ENCODE measurements at places on chromosomes 16 and 17.

- no peak for DNase-seq
These were observed 250.5 kb downstream of the CEP112 start for GRCh38 chr17:65941356-65941899.

DNA sequence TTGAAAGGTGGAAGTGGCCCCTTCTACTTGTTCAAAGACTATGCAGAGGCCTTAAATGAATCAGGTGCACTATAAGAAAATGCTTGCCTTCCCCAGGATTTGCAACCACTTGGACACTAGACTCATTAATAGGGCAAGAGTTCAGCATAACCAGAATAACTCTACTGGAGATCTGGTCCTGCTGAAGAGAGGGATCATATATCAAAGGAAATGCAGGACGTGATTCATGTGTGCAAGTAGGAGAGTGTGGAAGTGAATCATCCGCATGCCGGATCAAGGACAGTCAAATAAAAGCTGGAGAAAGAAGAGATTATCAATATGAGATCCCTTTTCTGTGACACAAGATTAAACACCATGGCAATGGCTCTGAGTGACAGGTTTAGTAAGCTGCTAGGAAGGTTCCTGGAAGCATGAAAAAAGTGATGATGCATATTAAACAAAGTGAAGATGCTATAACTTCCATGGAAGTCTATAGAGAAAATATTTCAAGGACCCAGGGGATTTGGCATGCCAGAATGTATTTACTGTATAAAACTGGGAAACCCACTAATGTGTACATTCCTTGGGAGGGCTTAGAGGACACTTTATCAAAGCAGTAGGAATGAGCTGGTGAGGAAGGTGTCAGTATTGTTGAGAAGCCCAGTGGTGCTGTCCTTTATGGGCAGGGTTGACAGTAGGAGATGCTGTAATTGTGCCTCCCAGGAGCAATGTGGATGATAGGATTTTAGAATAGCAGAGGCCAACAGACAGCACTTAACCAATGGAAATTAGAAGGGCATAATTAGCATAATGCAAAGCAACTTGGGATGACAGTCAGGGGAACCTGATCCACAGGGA is 133.1 kb downstream of the ABCA8 start:
- no peak for DNase-seq

GRCh38 chr17:78458736-78459335 is 80.4 kb downstream of the PGS1 start:
- DNase-seq: no peak

DNA sequence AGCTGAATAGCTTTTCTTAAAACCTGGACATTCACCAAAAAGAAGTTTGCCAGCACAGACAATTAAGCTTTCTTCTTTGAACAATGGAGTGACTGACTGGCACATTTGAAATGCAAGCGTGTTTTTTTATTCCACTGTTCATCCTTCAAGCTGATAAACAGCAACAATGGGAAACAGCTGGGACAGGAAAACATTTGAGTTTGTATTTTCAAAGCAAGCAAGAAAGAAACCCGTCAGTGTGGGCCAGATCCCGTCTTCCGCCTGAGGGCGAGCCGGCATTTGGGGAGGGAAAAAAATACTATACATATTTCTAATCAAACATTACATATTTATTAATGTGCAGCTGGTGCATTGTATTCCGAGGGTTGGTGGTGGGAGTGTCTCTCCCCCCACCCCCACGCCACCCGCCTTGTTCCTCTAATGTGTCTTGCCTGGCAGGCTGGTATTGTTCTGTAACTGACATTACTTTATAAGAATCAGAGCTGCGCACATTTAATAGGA is 94.3 kb downstream of the CYLD start:
- DNase-seq: no peak

- no peak for DNase-seq
These were observed 14.3 kb upstream of the HS3ST3A1 start for GRCh38 chr17:13616031-13616430.

DNA sequence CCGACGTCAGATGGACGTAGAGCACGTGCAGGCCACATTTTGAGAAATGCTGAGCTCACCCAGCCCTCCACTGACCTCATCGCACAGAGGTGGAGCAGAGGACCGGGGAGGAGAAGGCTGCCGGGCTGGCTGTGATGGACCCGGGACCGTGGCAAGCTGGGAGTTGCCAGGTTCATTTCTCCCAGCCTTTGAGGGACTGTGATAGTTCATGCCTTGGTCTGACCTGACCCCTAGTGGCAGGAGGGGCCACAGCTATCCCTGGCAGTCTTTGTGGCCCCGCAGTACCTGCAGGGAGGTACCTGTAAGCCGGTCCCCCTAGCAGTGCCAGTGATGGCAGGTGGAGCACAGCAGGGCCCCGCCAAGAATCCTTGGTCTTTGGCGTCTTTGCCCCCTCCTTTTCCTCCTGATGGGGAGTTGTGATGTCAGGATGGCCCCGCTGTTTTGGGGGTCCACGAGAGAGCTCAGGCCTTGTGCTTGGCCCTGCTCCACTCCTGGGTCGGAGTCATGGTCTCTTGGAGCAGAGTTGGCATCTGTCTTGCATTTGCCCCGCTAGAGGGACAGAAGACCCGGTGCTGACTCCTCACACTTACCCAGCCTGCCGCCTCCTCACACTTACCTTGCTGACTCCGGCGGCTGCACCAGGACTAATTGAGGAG is 50.4 kb downstream of the OR1D5 start:
- peak; percentile 80 for DNase-seq

GRCh38 chr16:30844671-30845449 is 49.0 kb downstream of the BCL7C start:
- peak; percentile 92 for DNase-seq

DNA sequence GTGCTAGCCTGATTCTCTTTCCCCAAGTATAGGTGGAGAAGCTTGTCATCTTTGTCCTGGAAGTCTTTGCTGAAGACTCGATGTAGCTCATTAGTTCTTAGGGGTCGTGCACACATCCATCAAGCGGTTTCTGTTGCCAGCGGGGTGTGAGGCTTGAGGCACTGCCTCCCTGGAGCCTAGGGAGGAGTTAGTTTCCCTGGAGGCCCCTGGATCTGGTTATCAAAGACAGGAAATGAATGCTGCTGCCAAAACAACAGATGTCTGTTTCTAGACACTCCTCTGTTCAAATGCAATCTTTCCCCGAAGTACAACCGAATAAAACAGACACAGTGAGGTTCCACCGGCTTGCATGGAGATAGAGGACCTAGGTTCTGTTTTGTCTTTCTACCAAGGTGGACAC is 17.5 kb downstream of the HS3ST4 start:
- no peak for DNase-seq

DNA sequence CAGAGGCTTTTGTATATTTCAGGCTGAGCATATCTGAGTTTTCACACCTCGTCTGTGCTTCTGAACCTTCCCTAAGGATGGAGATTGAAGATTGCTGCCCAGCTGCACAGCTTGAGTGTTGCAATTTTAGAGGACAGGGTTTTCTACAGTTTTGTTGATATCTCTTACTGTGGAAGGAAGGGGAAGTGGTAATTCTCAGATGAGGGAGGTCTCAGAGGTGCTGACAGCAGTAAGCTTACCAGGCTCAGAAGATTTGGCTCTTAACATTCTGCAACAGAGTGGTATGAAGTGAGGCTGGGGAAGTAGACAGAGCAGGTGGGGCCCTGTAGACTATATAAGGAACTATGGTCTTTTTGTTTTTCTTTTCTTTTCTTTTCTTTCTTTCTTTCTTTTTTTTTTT is 45.8 kb upstream of the ARHGAP17 start:
- DNase-seq: peak; percentile 74

DNA sequence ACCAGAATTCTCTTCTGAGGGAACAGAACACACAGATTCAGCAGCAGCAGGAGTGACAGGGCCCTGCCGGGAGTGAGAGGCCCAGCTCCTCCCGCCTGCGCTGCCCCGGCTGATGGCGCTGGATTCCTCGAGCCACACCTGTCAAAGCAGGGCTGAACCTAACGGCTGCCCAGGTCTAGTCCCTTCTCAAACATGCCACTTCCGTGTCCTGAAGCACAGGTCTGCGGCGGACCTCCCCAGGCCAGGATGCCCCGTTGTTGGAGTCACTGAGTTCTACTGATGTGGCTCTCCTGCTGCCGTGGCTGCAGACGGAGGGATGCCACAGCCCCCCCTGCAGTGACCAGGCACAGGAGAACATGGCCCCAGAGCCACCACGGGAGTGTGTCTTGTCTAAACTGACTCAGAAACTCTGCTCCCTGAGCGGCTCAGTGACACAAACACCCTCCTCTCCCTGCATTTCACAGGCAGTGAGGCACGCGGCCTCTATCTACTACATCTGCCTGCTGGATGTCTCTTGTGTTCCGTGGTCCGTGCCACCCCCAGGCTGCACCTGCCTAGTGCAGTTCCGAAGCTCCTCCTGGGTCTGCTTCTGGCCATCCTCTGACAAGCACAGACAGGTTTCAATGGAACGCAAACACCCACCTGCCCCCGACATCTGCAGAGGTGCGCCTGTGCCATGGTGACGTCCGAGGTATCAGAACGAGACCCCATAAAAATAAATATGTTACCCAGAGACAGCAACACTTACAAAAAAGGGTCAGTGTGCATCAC is 44.7 kb upstream of the DNAH17 start:
- no peak for DNase-seq

GRCh38 chr16:11871193-11871592 is 19.9 kb upstream of the RSL1D1 start:
- peak; percentile 4 for DNase-seq

- DNase-seq: no peak
These were observed 116.7 kb downstream of the PITPNC1 start for GRCh38 chr17:67493812-67494211.

DNA sequence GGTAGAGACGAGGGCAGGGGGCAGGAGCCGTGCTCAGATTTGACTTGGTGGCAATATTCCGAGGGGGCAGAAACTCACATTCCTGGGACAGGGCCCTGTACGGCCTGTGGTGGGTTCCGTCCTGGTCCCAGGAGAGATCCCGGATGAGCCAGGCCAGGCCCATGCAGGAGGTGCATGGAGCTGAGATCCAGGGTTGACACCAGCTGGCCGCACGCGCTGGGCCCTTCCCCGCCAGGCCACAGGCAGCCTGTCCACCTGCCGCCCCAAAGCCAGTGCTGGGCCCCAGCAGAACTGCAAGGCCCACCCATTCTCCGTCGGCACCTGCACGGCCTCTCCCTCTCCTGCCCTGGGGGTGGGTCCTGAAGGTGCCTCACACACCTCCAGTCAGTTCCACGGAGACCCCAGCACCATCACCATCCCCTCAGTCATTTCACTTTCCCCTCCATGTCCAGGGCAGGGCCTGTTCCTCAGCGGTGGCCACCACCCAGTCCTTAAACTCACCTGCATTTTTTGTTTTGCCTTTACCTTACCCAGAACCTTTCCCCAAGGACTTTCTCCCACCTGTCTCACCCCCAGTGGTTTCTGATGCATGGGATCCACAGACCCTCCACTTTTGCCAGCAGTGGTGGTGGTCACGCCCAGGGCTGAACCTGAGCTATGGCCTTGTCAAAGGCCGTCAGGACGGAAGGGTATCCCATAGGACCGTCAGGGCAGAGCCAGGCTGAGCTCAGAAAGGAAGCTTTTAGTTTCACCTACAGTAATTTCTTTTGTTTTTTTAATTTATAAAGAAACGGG is 25.1 kb upstream of the CDH15 start:
- no peak for DNase-seq

GRCh38 chr16:87705771-87706277 is 60.0 kb downstream of the KLHDC4 start:
- DNase-seq: no peak

GRCh38 chr17:16977932-16978331 is 6.0 kb upstream of the TNFRSF13B start:
- DNase-seq: no peak

DNA sequence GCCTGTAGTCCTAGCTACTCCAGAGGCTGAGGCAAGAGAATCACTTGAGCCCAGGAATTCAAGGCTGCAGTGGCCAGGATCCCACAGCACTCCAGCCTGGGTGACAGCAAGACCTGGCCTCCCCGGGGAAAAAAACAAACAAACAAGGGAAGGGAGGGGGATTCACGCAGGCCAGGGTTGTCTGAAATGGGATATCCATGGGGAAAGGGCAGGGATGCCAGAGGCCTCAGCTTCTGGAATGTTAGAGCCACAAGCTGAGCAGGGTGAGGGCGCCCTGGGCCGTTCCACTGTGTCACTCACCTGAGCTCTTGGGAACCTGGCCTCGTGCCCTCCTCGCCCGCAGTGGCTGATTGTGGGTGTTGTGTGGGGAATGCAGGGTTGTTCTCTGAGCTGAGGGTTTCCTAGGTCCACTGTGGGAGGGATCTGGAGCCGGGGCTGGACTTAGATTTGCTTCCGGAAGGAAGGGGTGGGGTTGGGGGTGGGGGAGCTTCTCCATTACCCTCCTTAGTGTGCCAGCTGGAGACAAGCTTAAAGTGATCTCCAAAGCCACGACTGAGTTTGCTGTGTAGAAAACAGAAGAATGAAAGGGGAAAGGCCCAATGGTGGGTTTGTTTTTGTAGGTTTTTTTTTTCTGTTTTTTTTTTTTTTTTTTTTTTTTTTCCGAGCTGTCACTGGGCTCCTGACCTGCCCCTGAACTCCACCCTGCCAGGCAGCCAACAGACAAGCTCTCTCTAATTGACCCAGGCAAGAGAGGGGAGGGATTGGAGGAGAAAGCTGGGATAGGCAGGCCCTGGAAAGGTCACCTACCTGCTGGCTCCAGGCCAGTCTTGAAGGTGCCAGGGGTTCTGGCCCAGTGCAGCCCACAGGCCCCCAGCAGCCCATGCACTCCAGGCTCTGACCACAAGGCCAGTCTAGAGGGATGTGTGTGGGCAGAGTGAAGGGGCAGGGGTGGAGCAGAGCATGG is at the start of gene SULT1A1:
SULT1A1 (minus strand) TSS at position 414 of the 964 bp plus-strand sequence. CDS start 1,189 bp downstream, outside the sequence.
- DNase-seq: peak; percentile 82

GRCh38 chr17:79420318-79421243 is 190.3 kb downstream of the RBFOX3 start:
- no peak for DNase-seq

DNA sequence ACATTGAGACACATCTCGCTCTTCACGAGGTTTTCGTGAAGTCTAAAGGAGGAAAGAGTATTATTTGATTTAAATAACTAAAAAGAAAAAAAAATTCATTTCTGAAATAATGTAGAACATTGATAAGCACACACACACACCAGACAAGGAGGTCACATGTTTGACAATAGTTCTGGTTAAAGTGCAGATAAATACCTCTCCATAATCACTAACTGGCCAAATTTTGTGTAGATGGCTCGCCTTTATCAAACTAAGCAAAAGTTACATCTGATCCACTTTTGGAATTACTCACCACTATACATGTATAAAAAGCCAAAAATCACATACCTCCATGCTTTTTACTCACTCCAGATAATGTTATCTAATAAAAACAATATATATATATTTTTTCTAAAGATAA is 106.5 kb downstream of the NCOR1 start:
- no peak for DNase-seq

GRCh38 chr17:1920948-1921351 is 91.1 kb downstream of the RPA1 start:
- DNase-seq: no peak
